ENCODE measurements at places on chromosomes 1 and 21.

- no peak for DNase-seq
Observed at GRCh38 chr1:78916986-78917385, 89.5 kb downstream of the ADGRL4 start.

- no peak for DNase-seq
Observed at GRCh38 chr1:16888860-16889816, 6.6 kb upstream of the RNU1-2 start.

DNA sequence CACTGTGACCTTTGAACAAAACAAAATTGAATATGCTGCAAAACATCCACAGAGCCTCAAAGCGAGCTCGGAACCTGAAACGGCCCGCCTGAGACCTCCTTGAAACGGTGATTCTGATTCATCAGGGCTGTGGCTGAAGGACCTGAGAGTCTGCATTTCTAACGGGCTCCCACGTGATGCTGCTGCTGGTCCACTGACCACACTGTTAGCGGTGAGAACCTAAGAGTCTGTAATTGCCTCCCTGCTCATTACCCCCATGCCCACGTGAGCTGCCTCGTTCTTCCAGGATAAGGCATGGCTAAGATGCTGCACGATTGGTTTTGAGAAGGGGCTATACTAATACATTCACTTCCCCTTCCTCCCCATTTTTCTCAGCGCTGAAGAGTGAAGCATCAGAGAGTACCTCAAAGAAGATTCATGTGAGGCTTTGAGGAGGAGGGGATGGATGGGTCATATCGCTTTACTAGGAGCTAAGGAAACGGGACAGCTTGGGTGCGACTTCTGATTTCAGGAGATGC lies 9.7 kb downstream of the TLR5 start:
- DNase-seq: no peak

DNA sequence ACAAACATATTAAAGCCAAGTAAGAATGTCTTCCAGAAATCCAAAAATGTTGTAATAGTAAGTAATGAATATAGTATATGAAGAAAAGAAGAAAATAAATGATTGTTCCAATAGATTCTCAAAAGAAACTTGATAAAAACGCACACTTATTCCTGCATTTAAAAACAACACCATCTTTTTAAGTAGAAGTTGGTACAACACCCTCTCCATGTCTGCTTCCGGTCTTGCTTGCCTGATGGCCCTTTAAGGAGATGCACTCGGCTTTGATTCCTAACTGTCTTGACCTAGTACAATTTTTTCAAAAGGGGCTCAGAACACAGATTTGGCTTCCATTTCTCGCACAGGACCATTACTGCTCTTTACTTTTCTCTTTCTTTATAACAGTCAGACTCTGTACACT lies 9.0 kb downstream of the CLCA1 start:
- no peak for DNase-seq

DNA sequence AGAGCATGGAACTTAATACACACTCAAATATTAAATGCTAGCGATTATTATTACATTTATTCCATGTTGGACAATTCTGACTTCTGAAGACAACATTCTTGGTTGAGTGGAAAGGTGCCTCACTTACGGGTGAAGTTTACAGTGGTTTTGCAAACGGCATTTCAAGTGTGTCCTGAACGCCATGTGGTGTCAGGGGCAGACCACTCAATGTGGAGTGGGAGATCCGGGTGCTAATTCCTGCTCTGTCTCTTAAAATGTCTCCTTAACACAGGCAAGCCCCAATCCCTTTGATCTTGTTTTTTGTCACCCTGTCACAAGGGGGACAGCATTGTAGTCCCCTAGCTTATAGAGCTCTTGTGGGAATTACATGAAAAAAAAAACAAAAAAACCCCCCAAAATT lies 5.6 kb upstream of the TDRD10 start:
- DNase-seq: no peak

DNA sequence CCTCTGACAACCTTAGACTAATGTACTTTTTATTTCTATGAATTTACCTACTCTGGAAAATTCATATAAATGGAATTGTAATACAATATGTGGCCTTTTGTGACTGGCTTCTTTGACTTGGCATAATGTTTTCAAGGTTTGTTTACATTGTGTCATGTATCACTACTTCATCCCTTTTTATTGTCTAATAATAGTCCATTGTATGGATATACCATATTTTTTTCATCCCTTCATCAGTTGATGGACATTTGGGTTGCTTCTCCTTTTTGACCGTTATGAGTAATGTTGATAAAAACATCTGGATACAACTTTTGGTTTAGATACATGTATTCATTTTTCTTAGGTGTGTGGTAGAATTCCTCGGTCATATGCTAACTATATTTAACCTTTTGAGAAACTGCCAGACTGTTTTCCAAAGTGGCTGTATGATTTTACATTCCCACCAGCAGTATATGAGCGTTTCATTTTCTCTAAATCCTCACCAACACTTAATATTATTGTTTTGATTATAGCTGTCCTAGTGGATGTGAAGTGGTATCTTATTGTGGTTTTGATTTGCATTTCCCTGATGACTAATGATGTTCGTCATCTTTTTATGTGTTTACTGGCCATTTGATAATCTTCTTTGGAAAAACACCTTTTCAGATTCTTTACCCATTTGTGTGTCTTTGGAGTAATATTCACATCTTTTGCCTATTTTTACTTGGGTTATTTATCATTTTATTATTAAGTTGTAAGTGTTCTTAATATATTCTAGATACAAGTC lies 3.5 kb downstream of the RO60 start:
- DNase-seq: no peak

- DNase-seq: no peak
Observed at GRCh38 chr1:4129693-4130092, 229.6 kb upstream of the C1orf174 start.

- DNase-seq: no peak
Observed at GRCh38 chr1:236072001-236072400, 7.1 kb upstream of the NID1 start.

- peak; percentile 37 for DNase-seq
Observed at GRCh38 chr1:212754680-212755079, 36.9 kb downstream of the NSL1 start.

- no peak for DNase-seq
Observed at GRCh38 chr1:8402109-8402710, 84.3 kb downstream of the SLC45A1 start.

DNA sequence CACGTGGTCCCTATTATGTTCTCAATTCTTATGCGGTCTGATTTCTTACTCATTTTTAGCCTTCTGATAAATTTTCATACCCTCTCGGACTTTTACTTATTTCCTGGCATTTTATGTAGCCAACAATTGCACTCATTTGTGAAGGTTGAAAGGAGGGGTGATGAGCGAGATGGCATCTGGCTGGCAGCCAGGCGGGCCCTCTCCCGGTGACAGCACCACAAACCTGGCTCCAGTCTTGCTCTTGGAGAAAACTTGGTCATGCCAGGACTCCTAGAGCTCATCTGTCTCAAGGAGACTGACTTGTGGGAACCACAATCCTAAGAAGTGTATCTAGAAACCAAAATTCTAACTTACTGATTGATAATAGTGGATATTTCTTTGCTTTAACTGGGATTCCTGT lies 14.6 kb upstream of the AHCTF1 start:
- no peak for DNase-seq

GRCh38 chr1:60376196-60376595 lies 302.6 kb upstream of the C1orf87 start:
- DNase-seq: no peak

DNA sequence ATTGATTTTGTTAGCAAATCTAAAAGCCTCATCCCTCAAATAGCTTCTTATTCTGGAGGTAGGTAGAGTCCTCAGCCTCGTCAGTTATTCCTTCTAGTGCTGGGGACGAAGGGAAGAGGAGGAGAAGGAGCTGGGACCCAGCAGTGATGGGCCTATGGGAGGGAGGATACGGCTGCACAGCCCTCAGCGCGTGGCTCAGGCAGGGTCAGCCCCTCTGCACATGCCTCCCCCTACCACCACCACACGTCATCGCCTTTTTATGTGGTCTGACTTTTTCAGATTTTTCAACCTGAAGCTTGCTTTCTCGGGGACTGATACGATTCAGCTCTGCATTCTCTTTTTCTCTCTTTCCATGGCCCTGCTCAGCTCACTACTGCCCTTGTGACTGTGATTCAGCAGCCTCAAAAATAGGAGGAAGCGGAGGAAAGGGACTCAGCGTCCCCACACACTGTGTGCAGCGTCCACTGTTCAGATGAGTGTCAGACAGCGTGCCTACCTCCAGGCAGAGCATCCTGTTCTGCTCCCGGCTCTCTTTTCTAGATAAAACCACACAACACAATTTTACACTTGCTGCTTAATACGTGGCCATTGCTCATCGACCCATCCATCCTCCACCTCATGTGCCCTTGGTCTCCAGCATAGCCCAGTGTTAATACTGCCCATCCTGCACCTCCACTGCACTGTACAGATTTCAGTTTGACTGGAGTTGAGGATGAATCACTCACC lies 827 bp downstream of the OR2B11 start:
- DNase-seq: no peak

- DNase-seq: peak; percentile 94
Observed at GRCh38 chr1:37553927-37554808, at the start of gene SNIP1. TSS of gene SNIP1 (minus strand) at chr1:37554293. CDS start at chr1:37554229, 64 bp downstream.

GRCh38 chr1:34532113-34532512 lies 222.7 kb upstream of the GJB5 start:
- no peak for DNase-seq

GRCh38 chr1:155183775-155184221 lies 10.1 kb downstream of the TRIM46 start:
- DNase-seq: no peak

- no peak for DNase-seq
Observed at GRCh38 chr1:201269281-201269680, 14.0 kb upstream of the PKP1 start.

GRCh38 chr1:243542739-243543415 lies 287.0 kb downstream of the SDCCAG8 start:
- no peak for DNase-seq

GRCh38 chr1:162008799-162009198 lies 14.9 kb downstream of the OLFML2B start:
- DNase-seq: no peak

DNA sequence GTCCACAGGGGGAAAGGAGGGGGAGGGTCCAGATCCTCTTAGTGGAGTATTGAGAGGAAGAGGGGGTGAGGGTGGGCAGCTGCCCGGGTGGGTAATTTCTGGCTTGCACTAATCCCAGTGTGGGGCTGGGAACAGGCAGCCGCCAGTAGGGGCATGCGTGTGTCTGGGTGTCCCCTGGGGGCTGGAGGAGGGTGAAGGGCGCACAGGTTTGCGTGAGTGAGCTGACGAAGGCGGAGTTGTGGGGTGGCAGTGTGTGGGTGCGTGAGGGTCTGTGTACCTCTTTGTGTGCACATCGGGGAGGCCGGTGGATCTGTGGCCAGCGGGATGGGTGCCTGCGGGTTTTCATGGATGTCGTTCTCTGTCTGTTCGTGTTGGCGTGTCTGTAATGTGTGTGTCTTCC lies 97.3 kb downstream of the PAX7 start:
- peak; percentile 80 for DNase-seq

DNA sequence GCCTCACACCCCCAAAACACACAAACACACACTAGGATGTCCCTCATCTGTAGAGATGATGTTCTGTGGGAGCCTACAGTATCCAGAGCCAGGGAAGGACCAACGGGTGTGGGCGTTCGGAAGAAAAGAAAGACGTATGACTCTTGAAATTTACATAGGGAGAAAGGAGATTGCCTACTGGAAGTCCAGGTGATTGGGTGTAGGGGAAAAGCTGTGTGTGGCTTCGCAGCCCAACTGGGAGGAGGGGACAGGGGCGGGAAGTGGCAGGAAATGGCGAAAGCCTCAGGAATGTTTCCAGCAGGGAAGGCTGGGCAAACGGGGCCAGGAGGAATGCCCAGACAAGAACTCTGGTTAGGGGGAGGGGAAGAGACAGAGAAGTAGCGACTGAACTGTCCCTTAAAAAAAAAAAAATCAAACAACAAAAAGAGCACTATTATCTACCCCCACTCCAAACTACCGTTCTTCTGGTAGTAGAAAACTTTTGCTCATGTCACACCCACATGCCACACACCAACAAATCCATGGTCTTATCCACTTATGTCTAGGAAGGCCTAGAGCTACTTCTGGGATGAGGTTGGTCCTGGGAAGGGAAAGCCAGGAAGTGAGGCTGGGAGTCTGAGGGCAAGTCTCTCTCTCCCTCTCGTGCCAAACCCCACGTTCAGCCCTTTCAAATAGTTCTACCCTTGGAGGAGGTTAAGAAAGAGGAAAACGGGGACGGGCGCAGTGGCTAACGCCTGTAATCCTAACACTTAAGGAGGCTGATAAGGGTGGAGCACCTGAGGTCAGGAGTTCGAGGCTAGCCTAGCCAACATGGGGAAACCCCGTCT lies 1.8 kb upstream of the CKS1B start:
- no peak for DNase-seq

- DNase-seq: peak; percentile 15
Observed at GRCh38 chr1:228016653-228017355, 10.0 kb downstream of the WNT3A start.

- DNase-seq: no peak
Observed at GRCh38 chr1:39395357-39395831, 96.0 kb upstream of the BMP8A start.

DNA sequence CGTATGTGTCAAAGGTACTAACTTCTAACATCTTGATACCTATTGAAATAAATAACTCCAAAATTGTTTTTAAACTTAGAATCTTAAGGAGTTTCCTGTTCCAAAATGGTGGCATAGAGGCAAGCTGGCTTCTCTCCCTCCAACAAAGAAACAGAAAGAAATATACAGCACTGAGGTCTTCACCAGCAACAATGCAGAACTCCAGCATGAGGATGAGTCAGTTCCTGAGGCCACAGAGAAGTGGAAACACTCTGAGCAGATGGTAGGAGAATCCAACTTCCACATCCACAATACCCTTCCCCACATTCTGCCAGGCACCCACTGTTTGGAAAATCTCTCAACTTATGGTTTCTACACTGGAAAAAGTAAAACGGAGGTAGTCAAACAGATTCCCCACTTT lies 12.2 kb upstream of the PPIH start:
- DNase-seq: no peak

DNA sequence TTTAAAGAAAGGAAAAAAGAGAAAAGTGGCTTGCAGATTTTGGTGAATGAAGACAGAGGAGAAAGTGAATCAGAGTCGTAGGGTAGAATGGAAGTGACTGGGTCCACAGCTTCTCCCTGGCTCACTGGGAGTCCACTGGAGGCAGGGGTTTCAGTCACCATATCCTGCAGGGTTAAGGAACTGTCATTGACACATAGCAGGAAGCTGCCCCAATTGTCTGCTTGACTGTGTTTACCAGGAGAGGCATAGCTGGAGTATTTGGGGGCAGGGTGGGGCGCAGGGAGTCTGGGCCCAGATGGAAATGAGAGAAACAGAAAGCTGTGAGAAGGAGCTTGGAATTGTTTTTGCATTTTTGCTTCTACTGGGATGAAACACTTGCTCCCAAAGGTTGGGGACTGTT lies 228.8 kb upstream of the CSF3R start:
- DNase-seq: no peak

DNA sequence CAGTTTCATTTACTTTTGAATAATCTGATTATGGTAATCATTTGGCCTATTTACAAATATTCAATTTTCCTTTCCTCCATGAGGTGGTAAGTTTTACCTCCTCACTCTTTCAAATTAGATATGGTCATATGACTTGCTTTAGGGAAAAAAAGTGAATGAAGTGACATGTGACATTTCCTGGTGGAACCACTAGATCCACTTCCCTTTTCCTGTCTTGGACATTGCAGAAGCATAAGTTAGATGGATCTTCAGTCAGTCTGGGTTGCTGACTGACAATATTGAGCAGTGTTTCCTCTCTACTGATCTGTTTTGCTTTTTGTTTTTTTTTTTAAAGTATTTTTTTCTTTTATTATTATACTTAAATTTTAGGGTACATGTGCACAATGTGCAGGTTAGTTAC lies 481.1 kb upstream of the PTBP2 start:
- no peak for DNase-seq
